ENCODE measurements at places on chromosomes 16 and 17.

GRCh38 chr17:37182786-37183465 lies 192.9 kb upstream of the C17orf78 start:
- no peak for DNase-seq

GRCh38 chr17:49469831-49470810 lies 25.0 kb upstream of the NGFR start:
- peak; percentile 84 for DNase-seq

DNA sequence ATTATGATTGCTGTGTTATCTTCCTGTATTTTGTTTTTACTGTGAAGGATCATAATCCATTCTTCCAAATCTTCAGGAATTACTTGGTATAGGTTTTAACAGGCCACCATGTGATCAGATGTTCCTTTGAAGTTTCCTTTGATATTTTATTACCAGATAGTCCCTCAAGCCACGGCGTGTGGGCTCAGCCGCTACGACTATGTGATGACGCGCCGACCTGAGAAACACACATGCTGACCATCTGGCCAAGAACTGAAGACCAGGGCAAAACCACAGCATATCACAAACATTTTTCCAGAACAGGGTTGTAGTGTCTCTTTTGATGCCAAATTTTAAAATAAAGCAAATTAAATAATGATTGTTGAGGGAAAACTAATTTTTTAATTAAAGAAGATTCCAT lies 47.3 kb downstream of the ZCCHC14 start:
- no peak for DNase-seq

- no peak for DNase-seq
Observed at GRCh38 chr17:67258821-67259468, 13.9 kb upstream of the HELZ start.

- no peak for DNase-seq
Observed at GRCh38 chr17:63948521-63948920, 16.4 kb upstream of the CD79B start.

DNA sequence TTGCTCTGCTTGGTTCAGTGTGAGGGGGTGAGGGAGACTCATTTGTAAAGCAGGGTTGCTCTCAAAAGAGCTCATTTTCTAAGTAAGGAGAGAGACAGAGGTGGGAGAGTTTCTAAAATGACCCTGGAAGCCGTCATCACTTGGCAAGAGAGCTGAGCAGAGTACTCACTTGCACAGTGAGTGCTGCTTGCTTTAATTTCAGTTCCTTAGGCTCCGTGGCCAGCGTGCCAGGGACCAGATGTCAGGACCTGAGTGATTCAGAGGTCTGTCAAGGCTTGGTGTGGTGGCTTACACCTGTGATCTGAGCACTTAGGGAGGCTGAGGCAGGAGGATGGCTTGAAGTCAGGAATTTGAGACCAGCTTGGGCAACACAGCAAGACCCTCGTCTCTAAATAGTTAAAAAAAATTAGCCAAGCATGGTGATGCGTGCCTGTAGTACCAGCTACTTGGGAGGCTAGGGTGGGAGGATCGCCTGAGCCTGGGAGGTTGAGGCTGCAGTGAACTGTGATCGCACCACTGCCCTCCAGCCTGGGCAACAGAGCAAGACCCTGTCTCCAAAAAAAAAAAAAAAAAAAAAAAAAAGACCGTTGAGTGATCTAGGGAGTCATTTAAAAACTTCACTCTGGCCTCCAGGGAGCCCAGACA lies 10.7 kb downstream of the ZNF205 start:
- no peak for DNase-seq

DNA sequence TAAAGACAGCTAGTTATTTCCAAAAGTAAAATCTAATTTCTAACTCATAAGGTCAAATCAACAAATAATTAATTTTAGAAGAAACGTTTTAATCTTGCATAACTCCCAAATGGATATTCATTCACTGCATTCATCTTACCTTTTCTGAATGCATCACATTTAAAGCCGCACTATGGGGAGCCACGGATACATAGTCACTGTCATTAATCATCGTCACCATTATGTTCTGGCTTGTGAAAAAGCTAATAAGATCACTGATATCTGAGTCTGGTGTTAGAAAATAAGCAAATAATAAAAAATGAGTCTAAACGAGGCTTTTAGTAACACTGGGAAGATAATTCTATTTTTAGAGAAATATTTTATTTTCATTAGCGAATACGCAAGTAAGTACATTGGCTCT lies 42.4 kb upstream of the ABCA10 start:
- no peak for DNase-seq

DNA sequence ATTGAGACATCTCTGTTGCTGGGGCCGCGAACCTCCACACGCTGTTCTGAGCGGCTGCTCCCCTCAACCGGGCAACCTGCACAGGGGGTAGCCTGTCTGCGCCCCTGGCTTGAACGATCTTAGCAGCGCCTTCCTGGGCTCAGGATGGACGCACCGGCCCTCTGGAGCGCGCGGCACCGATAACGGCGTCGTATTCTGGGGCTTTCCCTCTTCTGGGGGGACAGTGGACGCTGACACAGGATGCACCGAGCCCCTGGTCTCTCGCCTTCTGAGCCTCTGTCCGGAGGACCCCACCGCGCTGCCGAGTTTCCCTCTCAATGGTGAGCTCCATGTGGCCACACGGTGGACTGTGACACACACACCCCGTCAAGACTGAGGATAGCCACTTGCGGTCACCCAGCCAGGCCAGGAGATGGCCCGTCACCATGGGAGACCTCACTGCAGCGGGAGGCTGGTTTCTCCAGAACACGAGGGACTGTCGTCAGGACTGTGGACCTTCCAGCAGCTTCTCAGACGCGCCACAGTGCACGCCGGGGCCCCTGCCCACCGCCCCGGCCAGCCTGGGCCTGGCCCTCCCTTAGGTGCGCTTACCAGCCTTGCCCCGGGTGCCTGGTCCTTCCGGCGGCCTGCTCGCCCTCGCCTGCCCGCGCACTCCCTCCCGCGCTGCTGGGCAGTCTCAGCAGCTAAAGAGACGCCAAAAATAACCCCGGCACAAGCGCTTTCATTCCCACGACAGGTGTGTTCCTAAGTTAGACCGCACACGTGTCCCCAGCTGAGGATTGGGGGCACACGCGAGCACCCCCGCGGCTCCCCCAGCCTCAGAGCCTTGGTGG lies 30.0 kb upstream of the PABPN1L start:
- no peak for DNase-seq

DNA sequence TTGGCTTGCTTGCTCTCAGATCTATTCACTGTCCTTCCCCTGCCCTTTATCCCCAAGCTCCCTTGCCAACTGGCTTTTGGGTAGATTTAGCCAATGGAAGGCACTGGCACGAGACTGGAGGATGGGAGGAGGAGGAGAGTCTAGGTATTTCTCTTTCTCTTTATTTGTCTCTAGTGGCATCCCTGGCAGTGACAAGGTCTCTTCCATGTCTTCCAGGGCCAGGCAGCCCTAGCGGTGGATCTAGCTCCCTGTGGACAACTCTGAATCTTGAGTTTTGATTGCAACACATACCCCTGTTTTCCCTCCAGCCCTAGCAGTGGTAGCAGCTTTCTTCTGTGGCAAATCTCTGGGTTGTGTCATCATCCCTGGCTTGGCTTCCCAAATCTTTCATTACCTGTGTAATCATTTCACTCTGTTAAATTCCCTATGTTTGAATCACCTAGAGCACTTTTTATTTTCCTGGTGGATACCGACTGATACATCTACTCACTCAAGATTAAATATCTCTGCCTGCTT lies 171.1 kb upstream of the IRX6 start:
- DNase-seq, result no peak

GRCh38 chr17:57257895-57258851 lies 1.9 kb downstream of the MSI2 start:
- DNase-seq, result peak; percentile 72

DNA sequence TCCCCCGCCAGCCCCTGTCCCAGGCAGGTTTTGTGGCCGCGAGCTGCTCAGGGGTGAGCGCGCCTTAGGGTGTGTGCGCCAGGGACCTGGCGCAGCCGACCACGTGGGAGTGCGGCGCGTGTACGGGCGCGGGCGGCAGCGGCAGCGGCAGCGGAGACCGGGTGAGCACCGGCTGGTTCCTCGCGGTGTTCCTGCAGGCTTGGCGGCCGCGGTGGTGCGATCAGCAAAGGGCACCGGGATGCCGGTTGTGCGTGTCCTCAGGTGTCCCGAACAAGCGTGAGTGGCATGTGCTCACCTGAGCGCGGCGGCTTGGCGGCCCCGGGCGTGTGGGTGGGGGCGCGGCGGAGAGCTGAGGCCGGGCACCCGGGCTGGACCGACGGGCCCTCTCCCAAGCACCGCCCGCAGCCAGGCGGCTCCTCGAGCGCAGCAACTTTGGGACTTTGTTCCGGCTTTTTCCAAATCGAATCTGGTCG lies 381 bp upstream of the HSD11B2 start:
- DNase-seq, result peak; percentile 63

DNA sequence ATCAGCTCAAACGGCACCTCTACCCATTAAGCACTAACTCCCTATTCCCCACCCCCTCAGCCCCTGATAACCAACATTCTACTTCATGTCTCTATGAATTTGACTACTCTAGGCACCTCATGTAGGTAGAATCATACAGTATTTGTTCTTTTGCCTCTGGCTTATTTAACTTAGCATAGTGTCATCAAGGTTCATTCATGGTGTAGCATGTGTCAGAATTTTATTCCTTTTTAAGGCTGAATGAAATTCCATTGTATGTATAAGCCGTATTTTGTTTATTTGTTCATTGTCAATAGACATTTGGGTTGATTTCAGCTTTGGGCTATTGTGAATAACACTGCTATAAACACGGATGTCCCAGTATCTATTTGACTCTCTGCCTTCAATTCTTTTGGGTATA lies 794.9 kb upstream of the SOX9 start:
- DNase-seq, result no peak

DNA sequence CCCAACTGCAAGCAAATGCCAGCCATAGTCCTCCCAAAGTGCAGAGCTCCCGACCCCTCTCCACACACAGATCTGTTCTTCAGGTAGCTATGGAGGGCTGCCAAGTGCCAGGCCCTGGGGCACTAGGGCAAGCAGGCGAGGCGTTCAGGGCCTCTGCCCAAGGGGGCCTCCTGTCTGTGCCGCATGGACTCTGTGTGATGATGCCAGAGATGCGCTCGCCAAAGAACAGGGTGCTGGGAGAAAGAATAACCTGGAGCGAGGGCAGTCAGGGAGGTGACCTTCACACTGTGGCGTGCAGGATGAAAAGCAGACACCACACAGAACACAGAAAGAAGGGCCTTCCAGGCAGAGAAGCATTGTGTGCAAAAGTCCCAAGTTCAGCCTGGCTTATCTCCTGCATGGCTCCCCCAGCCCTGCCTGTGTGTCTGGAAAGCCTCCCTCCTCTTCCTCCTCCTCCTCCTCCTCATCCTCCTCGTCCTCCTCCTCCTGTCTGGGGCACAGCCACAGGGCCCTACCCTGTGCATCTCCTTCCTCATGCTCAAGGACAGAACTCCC lies 44.2 kb downstream of the PEMT start:
- no peak for DNase-seq

DNA sequence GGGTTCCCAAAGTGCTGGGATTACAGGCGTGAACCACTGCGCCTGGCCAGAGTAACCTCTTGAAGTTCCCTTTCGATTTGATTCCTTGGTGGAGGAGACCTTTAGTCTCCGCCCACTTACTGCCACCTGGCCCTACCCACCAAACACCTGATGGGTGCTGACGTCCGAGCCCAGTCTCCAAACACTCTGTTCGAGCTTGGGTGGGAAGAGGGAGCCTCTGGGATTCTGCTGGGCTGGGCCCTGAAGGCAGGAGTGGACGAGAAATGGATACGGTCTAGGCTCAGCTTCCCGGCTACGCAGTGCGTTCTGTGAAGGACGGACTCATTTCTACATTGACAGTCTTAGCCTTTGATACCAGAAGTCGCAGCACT lies 870 bp upstream of the ITGA3 start:
- no peak for DNase-seq

DNA sequence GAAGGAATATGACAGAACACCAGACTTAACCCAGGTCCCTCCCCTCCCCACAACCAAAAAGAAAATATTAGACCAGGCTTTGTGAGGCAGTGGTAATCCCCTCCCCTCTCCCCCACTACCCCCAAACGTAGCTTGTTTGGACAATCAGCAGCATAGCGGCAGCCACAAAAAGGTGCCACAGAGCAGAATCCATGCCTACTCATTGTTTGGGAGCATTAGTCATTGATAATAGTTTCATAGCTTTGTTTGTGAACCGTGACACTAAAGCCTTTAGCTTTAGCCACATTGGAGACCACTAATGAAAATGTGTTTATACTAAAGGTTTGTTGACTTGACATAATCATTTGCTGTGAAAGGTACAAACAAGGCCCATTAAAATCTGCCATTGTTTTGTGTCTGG lies 65.1 kb downstream of the NUP93 start:
- no peak for DNase-seq

DNA sequence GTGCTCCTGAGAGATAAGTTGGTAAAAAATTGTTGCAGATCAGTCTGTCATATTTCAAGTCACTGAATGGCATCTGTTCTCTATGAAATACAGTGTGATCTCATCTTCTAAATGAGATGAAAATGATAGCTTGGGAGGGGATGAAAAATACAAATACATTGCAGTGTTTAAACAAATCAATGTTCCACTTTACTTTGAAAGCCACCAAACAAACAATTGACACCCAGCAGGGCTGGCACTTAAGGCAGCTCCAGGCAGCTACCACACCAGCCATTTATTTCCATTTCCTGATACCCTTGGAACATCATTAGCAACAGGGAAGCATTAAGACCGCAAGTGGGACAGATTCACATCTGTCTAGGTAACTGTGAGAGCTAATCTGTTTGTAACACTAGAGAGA lies 827.6 kb upstream of the KIF2B start:
- DNase-seq, result no peak

DNA sequence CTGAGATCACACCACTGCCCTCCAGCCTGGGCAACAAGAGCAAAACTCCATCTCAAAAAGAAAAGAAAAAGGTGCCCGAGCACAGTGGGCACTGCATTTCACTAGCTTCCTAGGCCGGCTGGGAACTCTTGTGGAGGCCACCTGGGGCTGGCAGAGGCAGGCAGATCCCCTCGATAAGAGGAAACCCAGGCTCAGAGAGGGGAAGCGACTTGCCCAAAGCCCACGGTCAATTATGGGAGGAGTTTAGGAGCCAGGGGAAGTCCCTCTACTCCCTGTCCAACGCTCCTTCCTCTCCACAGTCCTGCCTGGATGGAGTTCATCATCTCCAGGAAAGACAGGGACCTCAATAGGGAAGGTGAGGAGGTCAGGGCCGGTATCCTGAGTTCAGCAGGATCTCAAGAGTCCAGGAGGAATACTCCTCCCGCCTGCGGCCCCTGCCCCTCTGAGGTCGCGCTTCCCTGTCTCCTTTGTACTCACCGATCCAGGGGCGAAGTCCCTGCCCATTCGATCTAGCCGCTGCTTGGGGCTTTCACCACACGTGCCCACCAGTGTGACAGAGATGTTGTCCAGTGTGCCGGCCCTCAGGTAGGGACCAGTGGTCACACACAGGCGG lies 841 bp downstream of the ALOXE3 start:
- DNase-seq, result no peak

GRCh38 chr16:56738221-56738620 lies 8.3 kb downstream of the NUP93 start:
- no peak for DNase-seq

DNA sequence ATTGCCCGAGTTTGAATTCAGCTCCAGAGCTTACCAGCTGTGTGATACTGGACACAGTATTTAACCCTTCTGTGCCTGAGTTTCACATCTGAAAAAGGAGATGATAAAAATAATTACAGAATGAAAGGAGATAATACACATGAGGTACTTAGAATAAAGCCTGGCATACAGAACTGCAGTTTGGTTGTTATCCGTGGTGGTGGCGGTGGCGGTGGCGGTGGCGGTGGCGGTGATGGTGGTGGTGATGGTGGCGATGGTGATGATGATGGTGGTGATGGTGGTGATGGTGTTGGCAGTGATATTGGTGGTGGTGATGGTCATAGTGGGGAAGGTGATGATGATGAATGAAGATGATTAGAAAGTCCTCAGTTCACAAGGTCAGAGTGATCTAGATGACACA lies 57.2 kb downstream of the ABCC1 start:
- no peak for DNase-seq

GRCh38 chr16:71426880-71427615 lies 14.8 kb downstream of the TLE7 start:
- DNase-seq, result no peak

All from retina (tissue), 1 donor.